ENCODE measurements at places on chromosomes 16 and 17. TPM values are rescaled to one million over a fixed set of nuclear protein-coding genes. Genes with fewer than 3 reads are reported as not detected.

GRCh38 chr17:49968405-49969133 lies 421 bp upstream of the DLX4 start:
- H3K4me3 ChIP-seq, result peak overlapping the region; percentile 63
- H3K36me3 ChIP-seq, result no peaks in the 10 kb centered on the region
- no peak for DNase-seq
- H3K4me1 ChIP-seq, result peaks cover 59% of the 10 kb centered on the region

DNA sequence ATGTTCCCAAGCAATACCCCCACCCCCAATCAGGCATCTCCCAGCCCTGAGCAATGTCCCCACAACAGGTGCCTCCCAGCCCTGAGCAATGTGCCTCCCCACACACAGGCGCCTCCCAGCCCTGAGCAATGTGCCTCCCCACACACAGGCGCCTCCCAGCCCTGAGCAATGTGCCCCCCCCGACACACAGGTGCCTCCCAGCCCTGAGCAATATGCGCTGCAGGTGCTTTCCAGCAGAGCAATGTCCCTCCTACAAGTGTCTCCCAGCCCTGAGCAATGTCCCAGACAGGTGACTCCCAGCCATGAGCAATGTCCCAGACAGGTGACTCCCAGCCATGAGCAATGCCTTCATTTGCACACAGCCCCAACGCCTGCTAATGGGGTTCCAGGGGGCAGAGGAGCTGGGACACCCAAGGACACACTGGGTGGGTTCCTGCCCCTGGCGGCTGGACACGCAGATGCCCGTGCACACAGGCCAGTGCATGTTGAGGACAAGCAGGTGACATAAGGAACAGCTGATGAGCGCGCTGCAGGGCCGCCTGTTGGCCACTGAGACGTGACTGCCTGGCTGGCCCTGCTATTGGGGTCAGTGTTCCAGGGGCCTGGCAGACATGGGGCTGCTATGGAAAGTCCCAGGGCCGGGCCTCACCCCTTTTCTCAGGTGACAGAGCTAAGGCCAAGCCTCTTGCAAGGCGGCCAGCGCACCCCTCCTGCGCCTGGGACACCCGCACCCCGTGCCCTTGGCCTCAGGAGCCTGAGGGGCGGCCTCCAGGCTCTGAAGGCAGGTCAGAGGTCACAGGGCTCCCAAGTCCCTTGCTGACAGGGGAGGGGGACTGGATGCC lies 26.9 kb upstream of the PABPN1L start:
- no peak overlapping the region for H3K4me3 ChIP-seq
- no peak overlapping the region for H3K27ac ChIP-seq
- no peak for DNase-seq

GRCh38 chr17:70230850-70231640 lies 61.7 kb downstream of the KCNJ2 start:
- H3K27me3 ChIP-seq, result no peaks in the 10 kb centered on the region
- no peaks in the 10 kb centered on the region for H3K36me3 ChIP-seq
- no peak overlapping the region for H3K4me3 ChIP-seq
- no peaks in the 10 kb centered on the region for H3K4me1 ChIP-seq
- H3K27ac ChIP-seq, result no peak overlapping the region
- DNase-seq, result no peak

DNA sequence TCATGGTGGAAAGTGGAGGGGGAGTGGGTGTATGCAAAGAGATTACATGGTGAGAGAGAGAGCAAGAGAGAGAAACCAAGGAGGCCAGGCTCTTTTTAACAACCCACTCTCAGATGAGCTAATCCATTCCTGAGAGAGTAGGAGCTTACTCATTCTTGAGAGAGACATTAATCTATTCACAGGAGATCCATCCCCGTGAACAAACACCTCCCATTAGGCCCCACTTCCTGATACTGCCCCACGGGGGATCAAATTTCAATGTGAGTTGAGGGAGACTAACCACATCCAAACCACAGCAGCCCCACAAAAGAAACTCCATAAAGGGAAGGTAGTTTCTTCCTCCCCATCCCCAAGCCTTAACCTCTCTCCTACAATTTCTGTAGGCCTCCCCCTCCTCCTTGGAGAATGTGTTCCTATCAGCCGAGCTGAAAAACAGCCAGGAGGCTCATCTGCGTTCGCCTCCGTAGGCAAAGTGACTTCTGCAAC lies 450.0 kb downstream of the NPIPA7 start:
- H3K27ac ChIP-seq, result no peak overlapping the region
- H3K4me1 ChIP-seq, result no peaks in the 10 kb centered on the region
- no peaks in the 10 kb centered on the region for H3K27me3 ChIP-seq
- no peak for DNase-seq

Gene YPEL2
- total RNA-seq, result 27.7 TPM

Gene MSLN
- not detected for total RNA-seq

Gene ENDOV
- total RNA-seq, result 11.4 TPM

Gene POLR3K
- total RNA-seq, result 3.3 TPM

Data from esophagus muscularis mucosa (tissue), 4 donors.